ENCODE measurements at places on chromosomes 1 and 21. TPM values are rescaled to one million over a fixed set of nuclear protein-coding genes. Genes with fewer than 3 reads are reported as not detected.

The SLC35F3 gene
- total RNA-seq = 33.8 TPM

The TTC22 gene
- 9.0 TPM for total RNA-seq

The ARHGEF11 gene
- total RNA-seq = 20.5 TPM

The RCAN1 gene
- 7.4 TPM for total RNA-seq

The PKNOX1 gene
- total RNA-seq = 23.2 TPM

The APOBEC4 gene
- total RNA-seq = not detected

The GPR25 gene
- 0.75 TPM for total RNA-seq

The NBPF4 gene
- total RNA-seq = 0.11 TPM

The PODN gene
- 0.14 TPM for total RNA-seq

The LRRC38 gene
- total RNA-seq = not detected

The KRTAP20-2 gene
- total RNA-seq = not detected

The IL19 gene
- not detected for total RNA-seq

The TMEM52 gene
- total RNA-seq = not detected

The PLA2G2F gene
- not detected for total RNA-seq

The AMY2A gene
- total RNA-seq = not detected

The GBP2 gene
- total RNA-seq = 170 TPM

The NPPA gene
- total RNA-seq = not detected

The TRIM17 gene
- 4.3 TPM for total RNA-seq

The CLDN8 gene
- total RNA-seq = not detected

The NOS1AP gene
- total RNA-seq = not detected

The HMGN2 gene
- 812 TPM for total RNA-seq

The OR6Y1 gene
- not detected for total RNA-seq

The OR6P1 gene
- total RNA-seq = not detected

The ENTREP3 gene
- 29.4 TPM for total RNA-seq

The ACOT11 gene
- 1.2 TPM for total RNA-seq

The SEMA4A gene
- 10.2 TPM for total RNA-seq

The PTPRF gene
- total RNA-seq = 1.8 TPM

The SPRR2A gene
- not detected for total RNA-seq

The SPATA21 gene
- total RNA-seq = not detected

The PPM1J gene
- 0.25 TPM for total RNA-seq

The KANK4 gene
- total RNA-seq = not detected

The CTSK gene
- total RNA-seq = 9.4 TPM

The DNAJC28 gene
- 1.2 TPM for total RNA-seq

The CRB1 gene
- 0.09 TPM for total RNA-seq

The LPAR3 gene
- 4.2 TPM for total RNA-seq

The SAMD11 gene
- total RNA-seq = not detected

Data from activated naive CD8-positive, alpha-beta T cell treated with anti-CD3 and anti-CD28 coated beads, Interleukin-2, amount 10 ng/mL, durations not matched to agents 7 days and 5 days (primary cell).